ENCODE measurements at places on chromosomes 3 and 15.

GRCh38 chr3:123651449-123652341 is 66.8 kb upstream of the HACD2 start:
- DNase-seq: no peak

DNA sequence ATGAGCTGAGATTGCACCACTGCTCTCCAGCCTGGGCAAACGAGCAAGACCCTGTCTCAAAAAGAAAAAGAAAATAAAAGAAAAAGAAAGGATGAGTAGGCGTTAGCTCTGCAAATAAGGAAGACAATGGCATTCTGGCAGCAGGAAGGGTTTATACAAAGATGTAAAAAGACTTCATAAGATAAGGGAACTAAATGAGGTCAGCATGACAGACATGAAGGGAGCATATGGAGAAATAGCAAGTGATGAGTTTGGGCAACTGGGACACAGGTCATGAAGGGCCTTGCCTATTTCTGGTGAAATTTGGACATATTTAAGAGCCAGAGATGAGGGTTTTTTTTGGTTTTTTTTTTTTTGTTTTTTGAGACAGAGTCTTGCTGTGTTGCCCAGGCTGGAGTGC is 24.5 kb downstream of the TMEM266 start:
- DNase-seq: no peak

DNA sequence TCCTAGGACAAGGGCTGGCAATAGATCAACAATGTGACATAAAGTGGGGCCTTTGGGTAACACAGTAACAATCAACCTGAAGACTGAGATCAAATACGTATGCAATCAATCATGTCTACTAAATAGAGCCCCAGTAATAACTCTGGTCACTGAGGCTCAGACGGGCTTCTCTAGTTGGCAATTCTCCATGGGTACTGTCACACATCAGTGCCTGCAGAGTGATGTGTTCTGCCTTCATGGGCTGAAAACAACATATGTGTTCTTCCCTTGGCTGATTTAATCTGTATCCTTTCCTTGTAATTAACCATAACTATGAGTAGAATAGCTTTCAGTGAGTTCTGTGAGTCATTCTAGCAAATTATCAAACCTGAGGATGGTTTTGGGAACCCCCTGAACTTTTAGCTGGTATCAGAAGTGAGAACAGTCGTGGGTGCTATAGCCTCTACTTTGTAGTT is 113.6 kb downstream of the TMCO5A start:
- no peak for DNase-seq

DNA sequence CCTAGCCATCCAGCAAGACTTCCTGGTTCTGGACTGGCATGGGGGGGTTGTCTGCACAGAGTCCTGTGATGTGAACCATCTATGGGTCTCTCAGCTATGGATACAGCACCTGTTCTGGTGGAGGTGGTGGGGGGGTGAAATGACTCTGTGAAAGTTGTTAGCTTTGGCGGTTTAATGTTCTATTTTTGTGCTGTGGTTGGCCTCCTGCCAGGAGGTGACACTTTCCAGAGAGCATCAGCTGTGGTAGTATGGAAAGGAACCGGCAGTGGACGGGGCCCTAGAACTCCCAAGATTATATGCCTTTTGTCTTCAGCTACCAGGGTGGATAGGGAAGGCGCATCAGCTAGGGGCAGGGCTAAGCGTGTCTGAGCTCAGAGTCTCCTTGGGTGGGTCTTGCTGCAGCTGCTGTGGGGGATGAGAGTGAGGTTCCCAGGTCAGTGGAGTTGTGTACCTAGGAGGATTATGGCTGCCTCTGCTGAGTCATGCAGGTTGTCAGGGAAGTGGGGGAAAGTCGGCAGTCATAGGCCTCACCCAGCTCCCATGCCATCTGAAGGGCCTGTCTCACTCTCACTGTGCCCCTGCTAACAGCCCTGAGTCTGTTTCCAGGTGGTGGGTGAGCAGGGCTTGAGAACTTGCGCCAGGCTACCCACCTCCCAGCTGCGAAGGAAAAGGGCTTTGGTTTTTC is 7.1 kb upstream of the LARS2 start:
- no peak for DNase-seq

DNA sequence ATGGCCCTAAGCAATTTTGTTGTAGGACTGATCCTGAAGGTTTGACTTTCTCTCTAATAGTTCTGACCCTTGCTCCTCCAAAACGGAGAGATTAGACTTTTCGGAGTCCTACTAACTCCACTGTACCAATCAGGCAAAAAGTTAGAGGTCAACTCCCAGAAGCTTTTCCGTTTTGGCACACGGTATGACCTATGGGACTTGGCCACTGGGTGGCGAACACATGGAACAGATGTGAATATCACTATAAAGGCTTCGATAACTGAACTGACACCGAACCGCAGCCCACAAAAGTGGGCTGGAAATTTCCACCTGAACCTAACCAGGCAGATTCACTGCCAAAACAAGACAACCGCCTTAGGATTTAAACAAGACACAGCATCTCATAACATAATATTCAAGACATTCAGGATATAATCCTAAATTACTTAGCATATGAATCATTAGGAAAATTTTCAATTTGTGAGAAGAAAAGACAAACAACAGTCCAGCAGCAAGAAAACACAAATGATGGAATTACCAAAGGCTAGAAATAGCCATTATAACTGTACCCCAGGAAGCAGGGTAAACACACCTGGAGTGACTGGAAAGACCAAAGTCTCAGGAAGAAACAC is 12.2 kb upstream of the TM2D3 start:
- no peak for DNase-seq

GRCh38 chr15:61411902-61412510 is 182.9 kb upstream of the RORA start:
- no peak for DNase-seq

DNA sequence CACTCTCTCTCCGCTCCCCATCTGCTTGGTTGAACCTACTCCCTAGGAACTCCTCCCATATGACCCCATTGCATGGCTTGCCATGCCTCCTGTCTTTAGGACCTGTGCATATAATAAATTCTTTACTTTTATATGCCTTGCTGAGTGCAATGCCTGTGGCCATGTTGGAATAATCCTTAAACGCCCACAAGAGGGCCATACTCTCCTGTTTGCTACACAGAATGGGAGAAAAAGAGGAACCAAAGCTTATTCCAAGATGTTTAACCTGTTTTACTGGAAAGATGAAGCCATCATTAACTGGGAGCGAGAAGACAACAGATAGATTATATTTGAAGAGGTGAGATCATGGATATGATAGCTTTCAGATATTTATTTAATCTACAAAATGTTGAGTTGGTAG is 1097.8 kb downstream of the NAALADL2 start:
- DNase-seq: no peak

DNA sequence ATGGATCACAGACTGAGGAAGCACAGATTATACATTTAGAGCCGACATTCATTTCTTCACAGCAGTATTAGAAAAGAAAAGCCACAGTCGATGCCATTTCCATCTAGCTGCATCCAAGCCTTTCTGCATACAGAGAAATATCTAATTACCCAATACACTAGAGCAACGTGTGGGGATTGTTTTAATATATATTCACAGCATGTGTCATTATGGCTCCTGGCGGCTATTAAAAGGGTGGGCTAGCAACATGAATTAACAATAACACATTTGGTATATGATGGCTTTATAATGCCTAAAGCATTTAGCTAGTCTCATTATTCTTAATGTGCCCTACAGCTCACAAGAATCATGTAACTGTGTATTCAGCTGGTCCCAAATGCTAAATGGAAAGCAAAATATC is 1030.5 kb downstream of the FHIT start:
- DNase-seq: peak; percentile 54

DNA sequence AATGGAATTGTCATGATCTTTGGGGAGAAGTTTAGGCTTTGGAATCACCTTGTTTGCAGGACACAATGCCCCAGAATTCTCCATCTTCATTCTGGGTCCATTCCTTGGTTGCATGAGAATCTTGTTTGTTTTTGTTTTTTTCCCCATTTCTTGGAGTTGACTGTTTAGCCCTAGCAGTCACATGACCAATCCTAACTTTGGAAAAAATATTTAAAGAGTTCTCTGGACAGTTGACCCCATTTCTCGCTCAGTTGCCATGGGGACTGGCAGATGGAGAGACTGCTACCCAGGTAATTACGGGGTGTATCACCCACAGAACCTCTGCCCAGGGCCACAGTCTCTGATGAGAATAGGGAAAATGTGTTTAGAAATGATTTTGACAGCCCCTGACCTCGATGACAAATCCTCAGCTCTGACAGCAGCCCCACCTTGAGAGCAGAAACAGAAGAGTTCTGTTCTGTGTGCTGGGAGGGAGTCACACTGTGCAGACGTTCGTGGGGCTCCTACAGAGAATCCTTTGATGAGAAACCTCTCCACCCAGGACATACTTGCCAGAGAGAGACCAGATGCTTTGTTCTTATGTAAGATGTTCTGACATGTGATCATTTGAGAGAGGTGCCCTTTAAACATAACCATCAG is 57.7 kb downstream of the IL16 start:
- no peak for DNase-seq

- DNase-seq: no peak
These were observed 76.7 kb downstream of the SST start for GRCh38 chr3:187593451-187593850.

DNA sequence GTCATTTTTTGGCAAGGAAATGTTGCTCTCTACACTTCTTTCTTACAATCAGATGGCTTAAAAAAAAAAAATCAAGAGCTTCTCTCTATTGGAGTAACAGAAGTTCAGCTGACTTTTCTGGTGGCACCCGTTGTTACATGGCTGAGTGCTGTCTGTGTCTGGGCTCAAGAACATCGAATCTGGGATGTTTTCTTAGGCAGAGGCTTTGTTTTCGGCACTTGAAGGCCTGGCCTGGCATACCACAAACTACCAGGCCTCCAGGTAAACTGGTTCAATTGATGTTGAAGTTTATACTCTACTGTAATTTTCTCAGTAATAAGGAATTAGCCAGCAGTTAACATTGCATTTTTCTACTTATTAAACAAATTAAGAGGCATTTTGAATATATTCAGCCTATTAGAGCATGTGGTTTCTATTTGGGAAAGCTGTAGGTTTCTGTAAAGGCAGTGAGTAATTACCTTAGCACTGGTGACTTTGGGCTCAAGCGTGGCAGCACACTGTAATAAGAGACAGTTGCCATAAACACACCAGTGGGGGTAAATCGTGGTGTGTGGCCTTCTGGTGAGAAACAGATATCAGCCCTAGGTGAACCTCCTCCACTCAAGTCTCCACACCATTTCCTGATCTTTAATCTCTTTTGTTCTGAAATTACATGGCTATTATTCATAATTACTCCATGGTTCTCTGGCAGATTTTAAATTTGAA is 544.7 kb downstream of the MECOM start:
- peak; percentile 40 for DNase-seq

All from NCI-H2081 treated with DMSO at 0.1 percent for 48 hours (cell line).